ENCODE measurements at places on chromosomes 11 and 22.

DNA sequence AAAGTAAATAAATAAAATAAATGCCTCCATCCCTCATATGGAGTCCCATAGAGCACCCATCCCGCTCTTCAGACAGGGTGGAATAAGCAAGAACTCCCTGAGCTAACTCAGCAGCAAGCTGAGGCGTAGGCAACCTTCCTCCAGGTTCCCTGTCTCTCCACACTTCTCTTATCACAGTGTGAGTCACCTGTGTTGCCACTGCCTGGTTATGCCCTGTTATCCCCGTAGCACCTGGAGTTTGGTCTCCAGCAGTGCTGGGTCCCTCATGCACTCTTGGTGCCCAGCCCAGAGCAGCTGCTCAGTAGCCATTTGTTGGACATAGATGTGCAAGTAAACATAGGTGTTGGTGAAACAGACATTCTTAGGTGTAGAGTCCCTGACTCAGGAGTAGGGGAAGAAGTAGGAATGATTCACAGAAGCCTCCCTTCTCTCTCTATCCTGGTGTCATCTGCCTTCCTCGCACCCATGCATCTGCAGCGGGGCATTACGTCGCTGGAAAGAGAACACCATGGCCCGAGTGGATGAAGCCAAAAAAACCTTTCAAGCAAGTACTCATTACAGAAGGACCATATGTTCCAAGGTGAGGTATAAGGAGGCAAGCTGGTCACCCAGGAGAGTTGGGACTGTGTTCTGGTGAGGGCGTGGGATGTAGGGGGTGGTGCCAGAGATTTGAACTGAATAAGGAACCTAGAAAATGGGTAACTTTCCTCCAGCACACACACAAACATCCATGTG is 56.0 kb downstream of the PISD start:
- no peak for DNase-seq

- DNase-seq = no peak
Measured at GRCh38 chr22:32422062-32422461, 10.0 kb upstream of the RTCB start.

GRCh38 chr11:11569936-11570491 is 51.8 kb downstream of the GALNT18 start:
- no peak for DNase-seq

- no peak for DNase-seq
Measured at GRCh38 chr11:24163146-24163545, 333.7 kb upstream of the LUZP2 start.

DNA sequence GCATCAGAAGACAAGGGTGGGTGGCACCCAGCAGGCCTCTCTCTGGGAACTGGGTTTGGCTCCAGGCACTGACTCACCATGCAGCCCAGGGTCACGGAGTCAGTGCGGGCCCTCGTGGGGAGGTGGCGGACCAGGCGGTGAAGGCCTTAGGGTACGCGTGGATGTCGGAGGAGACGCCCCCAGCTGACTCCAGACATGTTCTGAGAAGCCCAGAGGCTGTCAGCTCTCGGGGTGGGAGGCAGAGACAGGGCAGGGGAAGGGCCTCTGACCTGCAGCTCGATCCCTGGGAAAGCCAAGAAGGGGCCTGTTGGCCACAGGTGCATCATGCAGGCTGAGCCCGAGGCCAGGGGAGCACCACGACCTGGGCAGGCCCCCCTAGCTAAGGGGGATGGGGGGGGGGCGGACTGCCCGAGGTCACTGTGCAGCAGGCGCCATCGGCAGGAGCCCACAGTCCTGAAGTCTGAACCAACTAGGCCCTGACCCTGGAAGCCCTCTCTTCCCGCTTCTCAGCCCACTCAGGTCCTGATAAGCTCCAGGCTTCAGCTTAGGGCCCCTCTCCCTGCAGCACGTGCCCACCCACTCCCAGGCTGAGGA is 18.0 kb downstream of the MOB2 start:
- DNase-seq = no peak

DNA sequence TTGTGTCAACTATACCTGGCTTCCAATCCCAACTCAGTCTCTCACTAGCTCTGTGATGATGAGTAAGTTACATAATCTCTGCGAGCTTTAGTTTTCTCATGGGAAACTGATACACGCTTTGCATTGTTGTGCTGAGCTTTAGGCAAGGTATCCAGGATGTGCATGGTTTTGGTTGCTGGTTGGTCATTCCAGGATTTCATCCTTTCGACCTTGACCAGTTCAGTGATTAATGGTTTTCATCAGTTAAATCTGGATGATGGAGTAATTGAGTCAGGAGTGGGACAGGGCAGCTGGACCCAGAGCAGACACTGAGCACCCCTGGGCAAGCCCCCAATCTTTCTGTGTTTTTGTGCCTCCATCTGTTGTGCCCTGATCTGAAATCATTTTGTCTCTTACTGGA is 417.3 kb upstream of the CADM1 start:
- no peak for DNase-seq

- DNase-seq = no peak
Measured at GRCh38 chr22:23970201-23970641, 3.5 kb downstream of the DDTL start.

DNA sequence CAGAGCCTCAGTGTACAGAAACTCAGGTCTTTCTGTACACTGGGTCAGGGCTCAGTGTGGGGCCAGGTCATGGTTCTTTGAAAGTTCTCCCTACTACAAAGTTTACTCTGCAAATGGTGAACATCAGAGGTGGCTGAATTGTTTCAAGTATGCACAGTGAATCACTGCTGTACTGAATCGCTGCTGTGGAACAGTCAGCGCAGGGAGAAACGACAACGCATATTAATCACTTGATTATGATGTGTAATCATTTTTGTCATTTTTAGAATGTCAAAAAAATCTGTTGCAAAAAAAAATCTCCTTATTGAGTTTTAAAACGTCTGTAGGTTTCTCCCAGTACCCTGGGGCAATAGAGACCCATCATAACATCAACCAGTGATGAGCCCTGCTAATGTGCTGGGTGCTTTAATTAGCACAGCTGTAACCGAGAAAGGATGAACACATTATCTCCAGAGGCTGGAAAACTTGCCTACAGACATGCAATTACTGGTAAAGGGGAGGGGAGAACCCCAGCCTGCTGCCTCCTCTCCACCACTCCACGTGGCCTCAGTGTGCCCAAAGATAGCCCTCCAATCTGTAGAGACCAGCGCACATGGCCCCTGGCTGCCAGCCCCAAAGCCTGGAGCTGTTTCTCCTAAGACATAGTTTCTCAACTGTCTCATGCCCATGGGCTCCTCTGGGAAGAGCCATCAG is 12.8 kb downstream of the ARRB1 start:
- no peak for DNase-seq

GRCh38 chr11:61912530-61912898 is 4.9 kb downstream of the RAB3IL1 start:
- DNase-seq = no peak

- no peak for DNase-seq
Measured at GRCh38 chr11:125262194-125262829, 97.8 kb downstream of the PKNOX2 start.

- DNase-seq = no peak
Measured at GRCh38 chr11:134260503-134260902, 7.1 kb downstream of the ACAD8 start.

DNA sequence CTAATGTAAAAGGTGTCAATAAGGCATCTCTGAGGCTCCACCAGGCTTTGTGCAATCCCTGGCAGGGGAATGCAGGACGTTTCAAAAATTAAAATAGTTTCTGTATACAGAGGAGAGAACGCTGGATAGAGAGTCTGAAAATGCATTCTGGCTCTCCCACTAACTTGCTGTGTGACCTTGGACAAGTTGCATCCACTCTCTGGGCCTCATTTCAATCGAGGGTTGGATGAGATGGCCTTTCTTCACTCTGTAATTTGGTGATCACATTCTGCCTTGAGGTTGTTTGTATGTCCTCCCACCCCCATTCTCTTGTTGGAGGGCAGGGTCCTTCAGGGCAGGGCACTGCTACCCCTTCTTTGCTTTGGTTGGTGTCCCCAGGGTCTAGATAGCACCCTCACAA is 78.5 kb downstream of the CACNG2 start:
- no peak for DNase-seq

- no peak for DNase-seq
Measured at GRCh38 chr11:46064221-46064620, 57.0 kb downstream of the PHF21A start.

All from astrocyte of the spinal cord (primary cell).